ENCODE measurements at places on chromosomes 6 and 20.

- no peak for DNase-seq
Observed at GRCh38 chr20:59145247-59145923, 18.2 kb upstream of the ZNF831 start.

DNA sequence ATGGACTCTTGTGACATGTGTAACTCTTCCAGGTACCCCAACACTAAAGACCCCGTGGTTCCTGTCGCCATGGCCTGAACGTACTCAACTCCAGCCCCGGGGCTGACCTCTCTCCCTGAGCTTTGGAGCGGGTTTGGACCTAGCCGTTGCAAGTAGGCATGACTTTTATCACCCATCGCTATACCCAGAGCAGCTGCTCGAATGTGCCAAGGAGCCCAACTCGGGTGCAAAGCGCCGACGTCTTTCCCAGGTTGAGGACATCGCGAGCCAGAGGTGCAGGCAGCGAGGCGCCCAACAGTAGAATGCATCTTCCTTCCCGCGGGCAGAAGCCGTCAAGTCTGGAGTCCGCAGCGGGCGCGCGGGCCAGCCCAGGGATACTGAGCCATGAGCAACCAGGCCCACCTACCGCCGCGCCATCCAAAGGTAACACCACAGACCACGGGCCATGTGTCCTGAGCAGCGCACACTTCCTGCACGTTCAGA lies 5.7 kb upstream of the LAMP5 start:
- DNase-seq = no peak

DNA sequence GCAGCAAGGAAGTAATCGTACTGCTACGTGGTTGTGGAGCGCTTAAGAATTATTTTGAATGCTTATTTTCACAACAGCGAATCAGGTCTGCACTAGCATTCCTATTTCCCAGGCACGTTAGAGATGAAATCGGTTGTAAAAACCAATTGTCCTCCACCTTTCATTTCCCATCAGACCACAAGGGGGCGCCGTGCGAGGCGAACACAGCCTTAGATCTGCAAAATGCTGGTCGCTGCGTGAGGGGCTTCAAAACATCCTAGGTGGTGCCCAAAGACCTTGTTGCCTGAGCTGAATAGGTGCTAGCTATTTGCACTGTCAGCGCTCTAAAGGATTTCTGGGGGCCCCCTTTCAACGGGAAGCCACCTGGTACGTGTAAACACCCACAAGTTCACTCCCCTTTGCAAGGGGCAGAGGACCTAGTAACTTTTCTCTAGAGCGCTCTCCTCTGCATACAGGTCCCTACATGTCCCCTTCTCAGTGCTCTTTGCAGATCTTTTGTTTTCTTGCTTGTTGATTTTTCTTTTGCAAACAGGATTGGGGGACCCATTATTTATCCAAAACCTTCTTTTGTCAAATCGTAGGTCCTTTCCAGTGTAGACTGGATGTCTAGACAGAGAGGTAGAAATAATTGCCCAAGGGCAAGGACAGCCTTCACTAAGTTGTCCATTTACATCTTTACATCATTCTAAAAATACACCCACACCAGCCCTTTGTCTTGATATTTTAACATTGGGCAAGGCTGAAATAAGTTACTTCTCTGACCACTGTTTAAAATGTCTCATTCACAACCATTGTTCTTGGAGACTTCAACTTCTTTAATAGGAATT lies 59.8 kb downstream of the NEDD9 start:
- peak; percentile 84 for DNase-seq

DNA sequence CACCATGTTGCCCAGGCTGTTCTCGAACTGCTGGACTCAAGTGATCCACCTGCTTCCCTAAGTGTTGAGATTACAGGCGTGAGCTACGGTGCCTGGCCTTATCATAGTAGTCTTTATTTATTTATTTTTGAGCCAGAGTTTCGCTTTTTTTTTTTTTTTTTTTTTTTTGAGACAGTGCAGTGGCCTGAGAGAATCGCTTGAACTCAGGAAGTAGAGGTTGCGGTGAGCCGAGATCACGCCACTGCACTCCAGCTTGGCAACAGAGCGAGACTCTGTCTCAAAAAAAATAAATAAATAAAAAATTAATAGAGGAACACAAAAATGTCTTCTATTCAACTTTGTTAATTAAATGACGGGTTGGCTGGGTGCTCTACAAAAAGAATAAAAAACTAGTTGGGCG lies 12.9 kb downstream of the MAPRE1 start:
- no peak for DNase-seq

DNA sequence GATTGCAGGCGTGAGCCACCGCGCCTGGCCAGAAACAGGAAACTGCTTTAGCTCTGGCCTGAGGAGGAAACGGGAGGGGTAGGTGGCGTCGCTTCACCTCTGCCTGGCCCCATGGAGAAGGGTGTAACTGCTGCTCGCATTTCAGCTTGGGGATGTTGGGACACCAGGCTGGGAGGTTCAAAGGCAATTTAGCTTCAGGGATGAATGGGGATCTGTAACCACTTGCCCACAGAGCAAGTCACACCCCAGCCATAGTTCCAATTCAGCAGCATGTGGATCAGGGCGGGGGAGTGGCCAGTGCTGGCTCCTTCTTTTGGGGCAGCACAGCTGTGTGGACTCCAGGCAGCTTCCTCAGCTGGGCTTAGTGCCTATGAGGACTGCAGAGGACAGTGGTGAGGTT lies 34.8 kb upstream of the NUP153 start:
- no peak for DNase-seq

- no peak for DNase-seq
Observed at GRCh38 chr6:160004419-160005175, 35.7 kb downstream of the IGF2R start.

- no peak for DNase-seq
Observed at GRCh38 chr6:55445648-55446204, 118.5 kb downstream of the GFRAL start.

GRCh38 chr20:49388744-49389143 lies 93.7 kb downstream of the KCNB1 start:
- no peak for DNase-seq

DNA sequence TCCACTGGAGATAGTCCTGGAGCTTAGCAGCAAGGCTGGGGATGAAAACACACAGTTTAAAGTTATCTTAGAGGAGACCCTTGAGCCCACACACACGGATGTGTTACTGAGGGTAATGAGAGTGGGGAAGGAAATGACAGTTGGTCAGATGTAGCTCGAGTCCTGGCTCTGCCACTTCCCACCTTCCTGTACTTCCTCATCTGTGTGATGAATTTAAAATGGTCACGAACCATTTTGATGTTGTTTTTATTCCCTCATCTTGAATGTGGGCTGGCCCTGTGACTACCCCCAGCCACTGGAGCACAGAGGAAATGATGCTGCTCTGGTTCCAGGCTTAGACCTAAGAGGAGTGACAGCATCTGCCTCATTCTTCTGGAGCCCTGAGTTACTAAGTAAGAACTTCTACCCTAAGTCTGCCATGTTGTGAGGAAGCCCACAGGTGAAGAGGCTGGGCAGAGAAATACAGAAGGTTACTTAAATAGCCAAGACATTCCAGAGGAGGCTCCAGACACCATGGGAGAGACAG lies 141.2 kb downstream of the NRN1 start:
- no peak for DNase-seq

DNA sequence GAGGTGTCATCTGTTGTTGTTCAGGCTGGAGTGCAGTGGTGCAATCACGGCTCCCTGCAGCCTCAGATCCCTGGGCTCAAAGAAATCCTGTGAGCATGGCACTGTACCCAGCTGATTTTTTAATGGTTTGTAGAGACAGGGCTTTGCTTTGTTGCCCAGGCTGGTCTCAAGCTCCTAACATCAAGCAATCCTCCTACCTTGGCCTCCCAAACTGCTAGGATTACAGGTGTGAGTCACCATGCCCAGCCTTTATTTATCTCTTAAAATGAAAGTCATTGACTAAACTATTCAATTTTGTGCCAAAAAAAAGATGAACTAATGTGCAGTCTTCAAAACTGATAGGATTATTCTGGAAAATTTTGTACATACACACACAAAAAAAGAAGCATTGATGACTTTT lies 38.8 kb upstream of the UNC93A start:
- no peak for DNase-seq

DNA sequence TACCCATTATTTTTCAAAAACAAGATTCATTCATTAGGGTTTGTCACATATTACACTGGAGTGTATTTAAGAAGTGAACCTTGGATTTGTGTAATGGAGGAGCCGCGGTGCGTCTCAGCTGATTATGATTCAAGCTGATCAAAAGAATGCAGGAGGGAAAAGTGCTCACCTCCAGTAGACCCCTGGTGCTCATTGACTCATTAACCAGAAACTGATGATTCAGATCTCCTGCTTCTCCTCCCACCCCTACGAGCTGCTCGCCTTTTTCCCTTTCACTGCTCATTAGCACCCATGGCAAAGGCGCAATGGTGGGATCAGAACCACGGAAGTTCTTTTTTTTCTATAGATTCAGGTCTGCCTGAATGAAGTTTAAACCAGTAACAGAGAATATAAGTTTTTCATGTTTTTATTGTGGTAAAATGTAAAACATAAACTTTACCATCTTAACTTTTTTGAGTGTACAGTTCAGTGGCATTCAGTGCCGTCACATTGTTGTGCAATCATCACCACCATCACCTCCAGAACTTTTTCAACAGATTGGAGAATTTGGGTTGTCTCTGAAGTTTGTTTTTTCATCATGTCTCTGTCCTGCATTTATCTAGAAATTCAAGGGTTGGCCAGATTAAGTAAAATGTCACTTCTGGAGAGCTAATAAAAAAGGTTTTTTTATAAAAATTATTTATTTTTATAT lies 101.6 kb downstream of the LINC00237 start:
- DNase-seq = no peak

GRCh38 chr20:43938932-43939761 lies 24.5 kb downstream of the TOX2 start:
- no peak for DNase-seq

- peak; percentile 55 for DNase-seq
Observed at GRCh38 chr6:105981002-105981887, 104.9 kb upstream of the PRDM1 start.

DNA sequence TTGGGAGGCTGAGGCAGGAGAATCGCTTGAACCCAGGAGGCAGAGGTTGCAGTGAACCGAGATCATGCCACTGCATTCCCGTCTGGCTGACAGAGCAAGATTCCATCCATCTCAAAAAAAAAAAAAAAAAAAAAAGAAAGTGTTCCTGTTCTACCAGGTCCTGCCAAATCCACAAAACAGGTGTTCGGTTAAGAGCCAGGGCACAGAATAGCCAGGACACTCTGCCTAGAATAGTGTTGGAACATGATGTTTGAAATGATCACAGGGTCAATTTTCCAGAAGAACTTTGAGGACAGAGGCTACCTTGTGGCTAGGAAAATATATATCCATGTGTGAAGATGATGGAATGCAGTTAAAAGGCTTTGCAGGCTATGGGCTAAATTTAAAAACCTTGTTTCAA lies 63.6 kb upstream of the TRAF3IP2 start:
- no peak for DNase-seq

GRCh38 chr6:35076997-35077712 lies 64.0 kb downstream of the TCP11 start:
- DNase-seq = no peak

All from ecto neural progenitor cell (in vitro differentiated cells).